AG20443 (cell line): ENCODE measurements at places on chromosomes 3 and 15.

DNA sequence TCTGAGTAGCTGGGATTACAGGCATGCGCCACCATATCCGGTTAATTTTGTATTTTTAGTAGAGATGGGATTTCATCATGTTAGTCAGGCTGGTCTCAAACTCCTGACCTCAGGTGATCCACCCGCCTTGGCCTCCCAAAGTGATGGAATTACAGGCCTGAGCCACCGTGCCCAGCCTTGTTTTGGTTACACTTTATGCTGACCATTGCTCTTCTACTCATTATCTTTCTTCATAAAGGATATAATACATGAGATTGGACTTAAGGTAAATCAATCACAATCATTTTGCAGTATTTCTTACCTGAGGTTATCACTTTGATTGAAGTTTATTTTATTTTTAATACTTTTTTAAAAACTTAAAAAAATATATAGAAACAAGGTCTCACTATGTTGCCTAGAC, 2.2 kb upstream of the LEO1 start:
- no peak for DNase-seq

- DNase-seq, result no peak
These were observed 14.9 kb downstream of the MUC4 start for GRCh38 chr3:195796795-195797194.

- DNase-seq, result no peak
These were observed 8.6 kb downstream of the DMXL2 start for GRCh38 chr15:51613951-51614350.

DNA sequence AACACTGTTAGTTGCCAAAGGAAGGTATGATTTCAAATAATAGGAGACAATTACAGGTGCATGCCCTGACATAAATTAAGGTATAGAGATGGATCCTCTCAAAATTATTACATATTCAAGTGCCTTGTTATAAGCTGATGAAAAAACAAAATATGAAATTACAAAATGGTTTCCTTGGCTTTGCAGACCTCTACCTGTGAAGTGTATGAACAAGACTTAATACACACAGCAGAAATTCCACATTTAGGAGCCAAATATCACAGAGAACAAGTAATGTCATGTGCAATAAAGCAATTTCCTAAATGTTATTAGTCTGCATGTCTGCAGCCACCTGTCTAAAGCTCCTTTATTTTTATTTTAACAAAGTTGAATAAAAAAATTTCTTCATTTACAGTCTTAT, 151.5 kb downstream of the ALCAM start:
- DNase-seq, result no peak

GRCh38 chr3:152236716-152237115, 32.0 kb upstream of the MBNL1 start:
- DNase-seq, result peak; percentile 24

DNA sequence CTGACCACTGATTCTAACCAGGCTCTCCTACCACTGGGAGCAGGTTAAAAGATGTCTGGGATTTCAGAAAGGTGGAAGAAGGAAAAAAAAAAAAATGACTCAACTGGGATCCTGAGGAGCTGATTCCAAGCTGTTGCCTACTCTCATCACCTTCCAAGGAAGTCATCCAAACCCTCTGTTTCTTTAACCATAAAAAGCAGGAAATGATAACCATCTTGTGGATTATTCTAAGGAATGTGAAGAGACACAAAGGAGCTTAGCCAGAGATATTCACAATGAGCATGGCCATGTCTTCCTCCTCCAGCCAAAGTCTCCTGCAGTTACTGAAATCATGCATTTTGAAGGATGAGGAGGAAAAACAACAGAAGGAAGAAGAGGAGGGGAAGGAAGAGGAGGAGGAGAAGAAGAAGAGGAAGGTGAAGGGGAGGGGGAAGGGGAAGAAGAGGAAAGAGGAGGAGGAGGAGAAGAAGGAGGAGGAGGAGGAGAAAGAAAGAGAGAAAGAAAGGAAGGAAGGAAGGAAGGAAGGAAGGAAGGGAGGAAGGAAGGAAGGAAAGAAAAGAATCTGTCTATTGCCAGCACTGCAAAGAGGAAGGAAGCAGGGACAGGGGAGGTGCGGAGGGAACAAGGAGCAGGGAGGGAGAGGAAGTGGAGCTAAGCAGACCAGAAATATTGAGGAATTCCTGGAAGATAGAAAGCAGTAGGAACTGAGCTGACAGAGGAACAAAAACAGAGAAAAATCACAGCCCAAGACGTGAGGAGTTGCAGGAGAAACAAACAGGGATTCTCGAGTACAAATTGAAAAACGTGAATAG, 229.2 kb downstream of the UACA start:
- no peak for DNase-seq

DNA sequence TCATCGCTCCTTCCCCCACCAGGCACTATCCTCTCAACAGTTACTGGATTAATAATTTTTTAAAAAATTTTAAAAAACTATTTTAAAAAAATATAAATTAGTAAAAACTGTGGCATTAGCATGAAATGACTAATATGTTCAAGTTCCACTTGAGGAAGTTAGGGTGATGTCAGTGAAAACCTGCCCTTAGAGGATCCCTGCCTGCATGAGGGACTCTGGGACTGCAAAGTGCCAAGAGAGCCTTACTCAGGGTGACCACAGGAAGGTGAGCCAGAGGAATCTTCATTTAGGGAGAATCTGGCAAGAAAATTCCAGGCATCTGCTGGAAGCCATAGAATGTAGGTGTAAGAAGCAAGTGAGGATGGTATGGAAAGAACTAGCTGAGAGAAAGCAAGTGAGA, 157.7 kb upstream of the BCL6 start:
- DNase-seq, result no peak

GRCh38 chr15:52505151-52505550, 23.5 kb downstream of the MYO5A start:
- DNase-seq, result no peak
